ENCODE measurements at places on chromosomes 7 and 10. TPM values are rescaled to one million over a fixed set of nuclear protein-coding genes. Genes with fewer than 3 reads are reported as not detected.

The MEOX2 gene
- polyA plus RNA-seq: 3.3 TPM

GRCh38 chr10:92356041-92356440, 65.1 kb downstream of the MARCHF5 start:
- H3K4me3 ChIP-seq: no peak overlapping the region
- H3K27me3 ChIP-seq: no peaks in the 10 kb centered on the region
- H3K27ac ChIP-seq: no peak overlapping the region

DNA sequence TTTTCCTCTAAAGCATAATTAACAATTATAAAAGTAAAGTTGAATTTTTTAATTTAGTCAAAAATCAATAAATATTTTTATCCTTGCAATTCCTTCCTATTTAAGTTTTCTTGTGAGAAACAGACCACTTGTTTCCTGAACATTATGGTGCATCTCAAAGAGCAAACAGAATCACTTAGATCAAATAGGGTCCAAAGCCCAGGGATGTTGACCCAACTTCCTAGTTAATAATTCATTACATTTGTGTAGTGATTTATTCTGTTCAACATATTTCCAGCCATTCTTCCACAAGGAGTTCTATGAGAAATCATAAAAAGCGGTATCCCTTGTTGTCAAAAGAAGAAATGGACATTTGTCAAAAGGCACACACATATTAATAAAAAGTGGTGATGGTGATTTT, 315.6 kb downstream of the LRRTM3 start:
- peaks cover 14% of the 10 kb centered on the region for H3K4me1 ChIP-seq
- peak overlapping the region; percentile 52 for H3K27ac ChIP-seq
- no peak overlapping the region for H3K4me3 ChIP-seq
- no peaks in the 10 kb centered on the region for H3K36me3 ChIP-seq
- peak; percentile 59 for DNase-seq

DNA sequence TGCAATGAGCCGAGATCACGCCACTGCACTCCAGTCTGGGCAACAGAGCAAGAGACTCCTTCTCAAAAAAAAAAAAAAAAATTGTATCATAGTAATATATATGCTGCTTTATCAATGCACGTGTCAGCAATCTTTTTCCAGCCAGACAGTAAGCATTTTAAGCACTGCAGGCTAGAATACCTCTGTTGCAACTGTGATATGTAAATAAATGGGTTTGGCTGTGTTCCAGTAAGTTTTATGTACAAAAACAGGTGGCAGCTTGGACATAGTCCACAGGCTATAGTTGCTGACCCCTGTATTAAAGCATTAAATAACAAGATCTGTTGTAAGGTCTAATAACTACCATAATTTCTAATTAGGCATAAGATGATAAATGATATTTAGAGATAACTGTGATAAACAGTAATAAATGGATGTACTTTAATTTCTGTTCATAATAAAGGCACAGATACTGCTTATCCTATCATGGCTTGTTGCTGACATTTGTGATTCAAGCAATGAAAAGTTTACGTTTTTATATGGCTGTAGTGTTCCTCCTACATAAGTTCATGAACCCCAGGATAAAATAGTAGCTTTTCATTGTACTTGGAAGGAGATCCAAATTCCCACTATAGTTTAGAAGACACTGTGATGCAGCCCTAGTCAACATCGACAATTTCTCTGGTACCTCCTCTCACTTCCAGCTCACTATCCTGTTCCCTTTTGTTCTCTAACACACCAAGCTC, 161.4 kb downstream of the ELMO1 start:
- peaks cover 7% of the 10 kb centered on the region for H3K4me1 ChIP-seq
- DNase-seq: peak; percentile 28
- H3K27me3 ChIP-seq: no peaks in the 10 kb centered on the region
- no peak overlapping the region for H3K27ac ChIP-seq
- no peak overlapping the region for H3K4me3 ChIP-seq

The VPS26A gene
- 57.7 TPM for polyA plus RNA-seq

GRCh38 chr10:4514445-4515108, 311.4 kb upstream of the AKR1E2 start:
- no peaks in the 10 kb centered on the region for H3K36me3 ChIP-seq
- no peak overlapping the region for H3K27ac ChIP-seq
- no peaks in the 10 kb centered on the region for H3K27me3 ChIP-seq
- H3K4me1 ChIP-seq: no peaks in the 10 kb centered on the region

DNA sequence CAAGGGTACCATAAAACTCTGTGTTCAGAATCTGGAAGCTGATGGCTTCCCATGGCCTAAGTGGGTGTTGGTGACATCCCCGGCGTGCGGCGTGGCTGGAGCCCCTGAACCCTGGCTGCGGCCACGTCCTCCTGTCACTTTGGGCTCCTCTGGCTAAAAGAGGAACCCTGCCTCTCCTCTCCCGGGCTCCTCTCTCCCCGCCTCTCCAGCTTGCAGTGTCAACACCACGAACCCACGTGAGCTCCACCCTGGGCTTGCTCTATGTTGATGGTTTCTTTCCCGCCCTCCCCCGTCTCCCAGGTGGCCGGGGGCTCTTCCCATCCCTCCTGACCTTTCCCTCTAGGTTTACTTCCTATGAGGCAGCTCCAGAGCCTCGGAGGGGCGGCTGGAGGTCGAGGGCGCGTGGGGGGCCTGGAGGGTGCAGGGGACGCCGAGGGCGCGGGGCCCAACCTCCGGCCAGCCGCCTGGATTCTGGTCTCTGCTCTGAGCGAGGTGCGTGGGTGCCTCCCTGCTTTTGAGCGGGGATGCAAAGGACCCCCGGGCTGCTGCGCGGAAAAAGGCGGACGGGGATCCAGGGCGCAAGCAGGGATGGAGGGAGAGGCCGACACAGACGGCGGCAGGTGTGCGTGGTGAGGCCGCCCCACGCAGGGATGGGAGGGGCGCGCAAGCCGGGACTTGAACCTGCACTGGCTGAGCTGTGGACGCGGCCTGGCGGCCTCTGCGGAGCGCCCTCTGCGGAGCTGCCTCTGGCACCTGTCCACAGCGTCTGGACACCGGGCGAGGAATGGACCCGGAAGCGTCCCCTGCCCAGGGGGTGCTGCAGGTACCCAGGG, 115.5 kb upstream of the DIP2C start:
- no peak overlapping the region for H3K4me3 ChIP-seq
- no peaks in the 10 kb centered on the region for H3K4me1 ChIP-seq
- DNase-seq: no peak
- no peak overlapping the region for H3K27ac ChIP-seq

The SCART1 gene
- 2.3 TPM for polyA plus RNA-seq

The INMT gene
- polyA plus RNA-seq: 10.1 TPM

The CYP26A1 gene
- 0.09 TPM for polyA plus RNA-seq

DNA sequence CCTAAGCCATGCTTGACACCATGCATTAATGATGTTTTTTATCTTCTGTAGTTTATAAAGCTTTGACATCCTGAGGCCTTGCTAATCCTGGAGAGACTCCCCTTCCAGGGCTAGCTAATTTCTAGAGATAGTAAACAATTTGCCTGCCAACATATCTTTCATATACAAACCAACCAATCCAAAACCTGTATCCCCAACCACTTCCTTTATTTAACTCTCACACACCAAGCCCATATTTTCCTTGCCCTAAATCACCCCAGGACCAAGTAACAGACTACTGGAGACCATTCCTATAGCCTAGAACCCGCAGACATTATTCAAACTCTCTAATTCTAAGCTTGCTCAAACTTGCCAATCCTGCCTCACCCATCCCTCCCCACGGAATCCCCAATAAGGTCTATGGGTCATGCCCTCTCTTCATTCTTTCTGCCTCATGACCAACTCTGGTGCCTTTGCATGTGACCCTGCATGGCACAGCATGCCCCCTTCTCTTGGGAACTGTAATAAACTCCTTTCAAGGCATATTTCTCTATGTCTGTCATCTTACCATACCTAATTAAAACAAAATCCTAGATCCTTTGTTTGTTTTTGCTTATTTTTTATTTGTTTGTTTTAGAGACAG, 116.6 kb upstream of the CACUL1 start:
- peaks cover 3% of the 10 kb centered on the region for H3K4me1 ChIP-seq
- no peaks in the 10 kb centered on the region for H3K36me3 ChIP-seq
- no peaks in the 10 kb centered on the region for H3K27me3 ChIP-seq

The CTAGE4 gene
- 18.7 TPM for polyA plus RNA-seq

DNA sequence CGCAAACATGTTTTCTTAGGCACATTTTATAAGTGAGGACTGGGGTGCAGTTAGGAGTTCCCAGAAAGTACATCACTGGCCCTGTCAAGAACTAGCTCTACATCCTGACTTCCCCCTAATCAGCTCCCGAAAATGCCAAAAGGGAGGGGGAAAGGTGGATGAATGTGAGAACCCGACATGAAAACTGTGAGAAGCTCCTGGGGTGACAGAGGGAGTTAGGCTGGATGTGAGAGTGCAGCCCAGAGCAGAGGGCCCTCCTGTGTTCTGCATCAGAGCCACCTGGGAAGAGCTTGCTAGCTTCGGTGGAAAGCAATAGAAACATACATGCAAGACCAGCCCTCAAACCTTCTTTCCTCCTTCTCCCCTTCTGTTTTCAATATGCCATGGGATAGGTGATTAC, 30.5 kb upstream of the SEM1 start:
- peaks cover 5% of the 10 kb centered on the region for H3K27me3 ChIP-seq
- no peak overlapping the region for H3K4me3 ChIP-seq
- no peaks in the 10 kb centered on the region for H3K36me3 ChIP-seq
- no peak overlapping the region for H3K27ac ChIP-seq
- no peak for DNase-seq

DNA sequence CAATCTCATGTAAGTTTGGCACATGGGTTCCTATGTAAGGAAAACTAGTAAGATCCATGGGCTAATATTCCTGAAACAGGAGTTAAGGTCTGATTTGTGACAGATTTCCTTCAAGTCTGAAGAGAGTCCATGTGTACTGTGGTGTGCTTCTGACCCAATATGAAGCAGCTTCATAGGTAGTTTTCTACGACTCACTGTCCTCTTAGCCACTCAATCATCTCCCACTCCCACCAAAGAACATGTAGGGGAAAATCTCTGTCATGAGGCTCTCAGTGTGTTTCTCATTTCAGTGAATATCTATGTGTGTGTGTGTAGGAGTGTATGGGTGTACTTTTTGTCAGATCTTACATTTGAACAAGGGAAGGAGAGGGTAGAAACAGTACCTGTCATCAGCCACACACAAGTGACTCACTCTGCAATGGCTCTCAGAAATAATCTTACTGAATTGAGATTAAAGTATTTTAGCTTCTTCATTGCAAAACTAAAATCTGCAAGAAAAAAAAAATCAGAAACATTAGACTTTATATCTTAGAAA, 31.1 kb downstream of the RELN start:
- no peak for DNase-seq
- H3K27me3 ChIP-seq: no peaks in the 10 kb centered on the region
- no peak overlapping the region for H3K4me3 ChIP-seq
- no peaks in the 10 kb centered on the region for H3K4me1 ChIP-seq

The CYP3A7 gene
- polyA plus RNA-seq: 1.8 TPM

DNA sequence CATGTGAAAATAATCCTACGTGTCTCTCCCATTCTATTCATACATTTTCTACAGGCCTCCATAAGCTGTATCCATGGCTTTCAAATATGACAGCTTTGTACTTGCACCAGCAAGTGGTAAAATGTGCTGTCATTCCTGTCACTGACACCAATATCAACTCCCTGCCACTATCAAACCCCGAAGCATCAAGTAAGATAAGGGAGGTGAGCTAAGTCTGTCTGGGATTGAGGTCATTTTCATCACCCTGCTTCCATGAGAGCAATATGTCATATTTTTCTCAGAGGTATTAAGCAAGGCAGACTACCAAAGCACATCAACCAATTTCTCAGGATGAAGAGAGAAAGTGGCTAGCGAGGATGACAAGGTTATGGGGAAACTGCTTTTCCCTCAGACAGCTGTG, 11.1 kb downstream of the GPR22 start:
- H3K27me3 ChIP-seq: no peaks in the 10 kb centered on the region
- H3K27ac ChIP-seq: no peak overlapping the region
- H3K4me1 ChIP-seq: no peaks in the 10 kb centered on the region
- DNase-seq: no peak
- no peak overlapping the region for H3K4me3 ChIP-seq

The TMEM176A gene
- polyA plus RNA-seq: 300 TPM

DNA sequence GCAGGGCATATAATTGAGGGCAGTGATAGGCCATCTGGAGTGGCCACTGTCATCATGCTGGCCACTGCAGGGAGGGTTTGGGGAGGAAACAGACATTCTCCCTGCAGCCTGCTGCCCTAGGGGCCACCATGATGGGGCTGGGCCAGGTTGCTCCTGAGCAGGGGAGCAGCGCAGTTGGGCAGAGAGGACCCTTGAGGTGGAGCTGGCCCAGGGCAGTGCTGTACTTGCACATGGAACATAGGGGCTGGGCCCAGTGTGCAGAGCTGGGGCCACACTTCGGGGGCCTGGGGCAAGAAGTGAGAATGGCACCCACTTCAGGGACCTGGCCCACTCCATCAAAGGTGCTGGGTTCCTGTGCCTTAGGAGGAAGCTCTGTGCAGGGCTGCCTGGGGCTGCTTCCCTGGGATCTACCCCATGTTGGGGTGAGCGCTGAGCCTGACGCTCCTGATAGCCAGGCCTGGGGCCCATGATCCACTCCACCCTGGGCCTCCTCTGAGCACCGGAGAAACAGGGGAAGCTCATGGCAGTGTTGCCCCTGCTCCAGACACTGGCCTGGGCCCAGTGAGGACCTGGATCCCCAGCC, 21.3 kb upstream of the NUB1 start:
- no peaks in the 10 kb centered on the region for H3K4me1 ChIP-seq
- H3K4me3 ChIP-seq: no peak overlapping the region
- no peaks in the 10 kb centered on the region for H3K27me3 ChIP-seq
- no peaks in the 10 kb centered on the region for H3K36me3 ChIP-seq
- DNase-seq: no peak

GRCh38 chr7:69903410-69903809, 305.1 kb downstream of the AUTS2 start:
- H3K27ac ChIP-seq: no peak overlapping the region
- H3K4me3 ChIP-seq: no peak overlapping the region
- no peak for DNase-seq
- H3K27me3 ChIP-seq: peaks cover 38% of the 10 kb centered on the region

DNA sequence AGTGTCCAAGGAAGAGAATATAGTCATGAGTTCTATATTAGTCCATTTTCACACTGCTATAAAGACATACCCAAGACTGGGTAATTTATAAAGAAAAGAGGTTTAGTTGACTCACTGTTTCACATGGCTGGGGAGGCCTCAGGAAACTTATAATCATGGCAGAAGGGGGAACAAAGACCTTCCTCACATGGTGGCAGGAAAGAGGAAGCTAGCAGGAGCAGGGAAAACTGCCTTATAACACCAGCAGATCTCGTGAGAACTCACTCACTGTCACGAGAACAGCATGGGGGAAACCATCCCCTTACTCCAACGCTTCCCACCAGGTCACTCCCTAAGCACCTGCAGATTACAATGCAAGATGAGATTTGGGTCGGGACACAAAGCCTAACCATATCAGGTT, 139.0 kb upstream of the ZNF438 start:
- H3K4me1 ChIP-seq: no peaks in the 10 kb centered on the region
- H3K27ac ChIP-seq: no peak overlapping the region
- H3K27me3 ChIP-seq: no peaks in the 10 kb centered on the region

DNA sequence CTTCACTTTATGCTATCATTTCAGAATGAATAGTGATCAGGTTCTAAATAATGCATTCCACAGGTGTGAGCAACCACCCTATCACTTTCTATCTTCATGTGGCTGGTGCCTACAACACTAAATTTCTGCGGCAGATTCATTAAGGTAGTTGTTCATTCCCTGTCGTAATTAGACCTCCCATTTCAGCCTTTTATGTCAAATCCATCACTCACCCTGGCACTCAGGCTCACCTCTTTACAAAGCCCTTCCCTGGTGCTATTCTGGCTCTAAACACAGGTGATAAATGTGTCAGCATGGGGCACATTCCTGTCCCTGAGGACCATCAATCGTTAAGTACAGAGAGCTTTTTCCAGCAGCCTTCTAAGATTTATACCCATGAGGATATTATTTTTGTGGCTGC, 300.0 kb upstream of the C7orf33 start:
- no peaks in the 10 kb centered on the region for H3K4me1 ChIP-seq
- no peaks in the 10 kb centered on the region for H3K27me3 ChIP-seq
- no peak for DNase-seq
- no peak overlapping the region for H3K27ac ChIP-seq
- no peak overlapping the region for H3K4me3 ChIP-seq
- no peaks in the 10 kb centered on the region for H3K36me3 ChIP-seq

The CPA2 gene
- polyA plus RNA-seq: 28.4 TPM

The CCT6A gene
- polyA plus RNA-seq: 243 TPM

Measured in large intestine (tissue), 12 donors.